ENCODE measurements at places on chromosomes 2 and 18. TPM values are rescaled to one million over a fixed set of nuclear protein-coding genes. Genes with fewer than 3 reads are reported as not detected.

DNA sequence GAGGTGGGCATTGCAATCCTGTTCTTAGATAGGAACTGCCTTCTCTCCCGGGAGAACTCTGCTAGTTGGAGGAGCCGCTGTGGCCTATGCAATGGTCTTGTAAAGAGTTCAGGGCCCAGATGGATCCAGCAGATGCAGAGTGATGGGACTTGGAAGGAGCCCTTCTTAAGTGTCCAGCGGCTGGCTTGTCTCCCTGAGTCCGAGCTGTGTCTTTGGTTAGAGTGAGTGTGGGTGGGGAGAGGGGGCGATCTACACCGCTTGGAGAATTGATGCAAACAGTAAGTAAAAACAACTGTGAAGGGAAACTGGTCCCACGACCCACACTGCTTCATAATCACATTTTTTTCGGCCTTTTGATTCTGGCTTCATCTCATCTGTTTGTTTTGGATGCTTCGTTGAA lies 89.8 kb upstream of the CYRIA start:
- no peak overlapping the region for H3K4me3 ChIP-seq
- H3K36me3 ChIP-seq = no peaks in the 10 kb centered on the region
- no peaks in the 10 kb centered on the region for H3K4me1 ChIP-seq
- H3K27me3 ChIP-seq = no peaks in the 10 kb centered on the region

- no peaks in the 10 kb centered on the region for H3K36me3 ChIP-seq
- no peak overlapping the region for H3K4me3 ChIP-seq
- H3K27ac ChIP-seq = no peak overlapping the region
Observed at GRCh38 chr2:54803783-54804751, 80.6 kb downstream of the EML6 start.

- H3K4me3 ChIP-seq = peak overlapping the region; percentile 58
- peaks cover 29% of the 10 kb centered on the region for H3K4me1 ChIP-seq
- H3K27me3 ChIP-seq = peaks cover 91% of the 10 kb centered on the region
- no peak overlapping the region for H3K27ac ChIP-seq
- peaks cover 7% of the 10 kb centered on the region for H3K36me3 ChIP-seq
- DNase-seq = no peak
Observed at GRCh38 chr2:70886541-70886987, 49.1 kb upstream of the ATP6V1B1 start.

DNA sequence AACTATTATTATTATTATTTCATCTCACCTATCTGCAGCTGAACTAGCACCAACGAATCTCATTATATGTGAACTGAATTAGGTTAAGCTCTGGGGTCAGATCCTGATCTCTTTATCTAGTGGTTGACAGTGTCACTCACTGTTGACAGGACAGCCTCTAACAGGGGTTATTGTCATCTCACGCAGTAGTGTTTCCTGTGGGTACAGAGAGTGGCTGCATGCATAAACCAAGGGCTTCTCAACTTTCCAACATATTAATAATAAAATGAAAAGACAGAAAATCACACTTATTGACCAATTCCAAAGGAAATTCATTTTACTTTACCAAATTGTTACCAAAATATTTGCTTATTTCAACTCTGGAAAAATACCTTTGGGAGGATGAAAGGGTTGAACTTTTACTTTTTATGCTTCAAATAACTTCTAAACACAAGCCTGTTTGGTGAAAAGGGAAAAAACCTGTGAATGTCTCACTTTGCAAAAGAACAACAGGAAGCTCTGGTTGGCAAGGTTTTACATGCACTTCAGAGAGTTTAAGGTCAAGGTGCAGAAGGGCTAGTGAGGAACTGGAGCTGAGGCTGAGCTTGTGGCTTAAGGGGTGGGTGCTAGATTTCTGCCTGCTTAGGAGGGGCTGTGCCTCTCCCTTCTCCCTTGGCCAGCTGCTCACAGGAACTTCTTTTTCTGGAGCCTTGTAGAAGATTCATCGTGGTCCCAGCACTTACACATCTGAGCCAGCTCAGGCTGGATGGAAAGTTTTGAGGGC lies 72.6 kb downstream of the CTAGE1 start:
- no peak overlapping the region for H3K4me3 ChIP-seq
- peak overlapping the region; percentile 85 for H3K27ac ChIP-seq
- peak; percentile 9 for DNase-seq
- H3K27me3 ChIP-seq = peaks cover 44% of the 10 kb centered on the region
- no peaks in the 10 kb centered on the region for H3K36me3 ChIP-seq

FAM237A gene
- not detected for total RNA-seq

GRCh38 chr2:236157366-236157765 lies 10.8 kb downstream of the GBX2 start:
- no peaks in the 10 kb centered on the region for H3K4me1 ChIP-seq
- no peak overlapping the region for H3K4me3 ChIP-seq
- H3K27me3 ChIP-seq = peaks cover 33% of the 10 kb centered on the region
- no peak overlapping the region for H3K27ac ChIP-seq
- DNase-seq = no peak
- H3K36me3 ChIP-seq = no peaks in the 10 kb centered on the region
